CD4-positive, alpha-beta T cell treated with Interleukin-4 for 4 hours (primary cell): ENCODE measurements at places on chromosomes 5 and 9.

- no peak for DNase-seq
Observed at GRCh38 chr5:113202287-113202686, 225.7 kb downstream of the DCP2 start.

- DNase-seq: no peak
Observed at GRCh38 chr5:111221139-111221538, 3.0 kb upstream of the CAMK4 start.

DNA sequence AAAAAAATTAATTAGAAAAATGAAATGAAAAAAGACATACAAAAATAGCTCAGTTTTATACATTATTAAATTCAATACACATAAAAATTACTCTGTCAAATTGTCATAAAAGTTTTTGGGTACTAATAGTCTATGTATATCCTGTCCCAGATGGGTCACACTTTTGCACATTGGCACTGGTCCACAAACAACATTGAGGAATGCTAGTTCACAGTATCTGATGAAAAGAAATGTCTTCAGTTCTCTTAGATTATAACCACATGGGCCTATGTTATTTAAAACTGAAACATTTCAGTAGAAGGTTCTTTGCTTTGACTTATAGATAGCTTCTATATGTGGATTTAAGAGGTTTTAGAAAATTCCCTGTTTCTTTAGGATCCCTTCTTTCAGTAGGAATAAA lies 39.8 kb downstream of the LNPEP start:
- DNase-seq: no peak

GRCh38 chr9:89866701-89867100 lies 261.9 kb downstream of the GADD45G start:
- no peak for DNase-seq

DNA sequence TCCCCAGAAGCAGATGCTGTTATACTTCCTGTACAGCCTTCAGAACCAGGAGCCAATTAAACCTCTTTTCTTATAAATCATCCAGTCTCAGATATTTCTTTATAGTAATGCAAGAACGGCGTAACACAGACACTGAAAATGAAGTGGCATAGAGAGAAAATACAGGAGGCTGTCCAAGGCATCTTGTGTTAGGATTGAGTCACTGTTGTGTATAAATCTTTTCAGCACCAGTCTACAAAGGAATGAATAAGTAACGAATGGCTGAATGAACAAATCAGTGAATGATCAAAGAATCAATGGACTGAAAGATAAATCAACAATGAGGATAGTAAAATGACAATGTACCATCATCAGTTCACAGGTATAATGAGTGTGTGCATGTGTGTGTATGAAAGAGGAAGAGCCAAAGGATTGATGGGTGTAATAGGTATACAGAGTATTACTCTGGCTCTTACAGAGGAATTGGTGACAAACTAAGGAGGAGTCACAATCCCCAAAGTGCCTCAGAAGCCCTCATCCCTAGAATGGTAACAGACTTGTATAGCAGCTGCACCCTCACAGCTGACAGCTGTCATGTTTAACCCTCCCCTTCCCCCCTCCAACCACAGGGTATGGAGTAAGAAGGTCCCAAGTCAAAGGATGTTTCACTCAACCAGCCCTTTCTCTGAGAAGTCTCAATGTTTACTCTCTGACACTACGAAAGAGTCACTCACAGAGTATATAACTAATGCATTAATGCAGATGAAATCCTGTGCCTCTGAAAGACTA lies 29.8 kb upstream of the MIER3 start:
- no peak for DNase-seq

- DNase-seq: no peak
Observed at GRCh38 chr5:60821488-60822284, 22.4 kb downstream of the ELOVL7 start.

DNA sequence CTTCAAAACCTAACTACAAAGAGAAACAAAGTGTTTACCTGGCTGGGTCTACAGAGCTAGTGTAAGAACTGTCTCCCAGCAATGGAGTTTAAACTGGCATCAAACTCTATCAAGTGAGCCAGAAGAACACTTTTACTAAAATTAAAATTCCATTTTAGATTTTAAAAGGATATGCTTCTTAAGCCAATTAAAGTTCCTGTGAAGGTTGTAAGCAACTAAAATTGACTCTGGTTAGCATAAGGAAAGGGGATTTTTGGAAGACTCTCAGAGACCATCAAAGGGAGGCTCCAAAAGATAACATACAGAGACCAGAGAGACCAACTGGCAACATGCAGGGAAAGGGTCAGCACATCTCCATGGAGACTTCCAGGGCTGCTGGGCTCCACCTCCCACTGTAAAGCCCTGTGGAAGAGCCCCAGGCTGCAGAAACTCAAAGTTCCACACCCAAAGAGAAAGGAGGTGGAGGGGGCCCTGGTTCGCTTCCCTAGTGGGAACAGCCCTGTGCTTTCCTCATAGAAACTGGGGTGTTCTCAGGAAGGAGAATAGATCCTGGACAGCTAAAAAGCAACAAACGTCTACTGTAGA lies 91.7 kb downstream of the AUH start:
- DNase-seq: no peak

DNA sequence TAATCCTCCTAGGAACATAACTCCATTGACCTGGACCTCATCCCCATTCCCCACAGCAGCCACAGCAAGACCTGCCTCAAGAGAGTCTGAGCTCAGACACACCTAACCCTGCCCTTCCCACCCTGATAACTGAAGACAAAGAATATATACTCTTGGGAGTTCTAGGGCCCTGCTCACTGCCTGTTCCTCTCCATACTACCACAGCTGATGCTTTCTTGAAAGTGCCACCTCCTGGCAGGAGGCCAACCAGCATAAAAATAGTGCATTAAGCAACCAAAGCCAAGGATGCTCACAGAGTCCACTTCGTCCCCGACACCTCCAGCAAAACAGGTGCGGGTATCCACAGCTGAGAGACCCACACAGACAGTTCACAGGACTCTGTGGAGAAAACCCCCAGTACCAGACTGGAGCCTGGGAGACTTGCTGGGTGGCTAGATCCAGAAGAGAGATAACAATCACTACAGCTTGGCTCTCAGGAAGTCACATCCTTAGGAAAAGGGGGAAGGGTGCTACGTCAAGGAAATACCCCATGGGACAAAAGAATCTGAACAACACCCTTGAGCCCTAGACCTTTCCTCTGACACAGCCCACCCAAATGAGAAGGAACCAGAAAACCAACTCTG lies 23.5 kb downstream of the FAM114A2 start:
- no peak for DNase-seq

DNA sequence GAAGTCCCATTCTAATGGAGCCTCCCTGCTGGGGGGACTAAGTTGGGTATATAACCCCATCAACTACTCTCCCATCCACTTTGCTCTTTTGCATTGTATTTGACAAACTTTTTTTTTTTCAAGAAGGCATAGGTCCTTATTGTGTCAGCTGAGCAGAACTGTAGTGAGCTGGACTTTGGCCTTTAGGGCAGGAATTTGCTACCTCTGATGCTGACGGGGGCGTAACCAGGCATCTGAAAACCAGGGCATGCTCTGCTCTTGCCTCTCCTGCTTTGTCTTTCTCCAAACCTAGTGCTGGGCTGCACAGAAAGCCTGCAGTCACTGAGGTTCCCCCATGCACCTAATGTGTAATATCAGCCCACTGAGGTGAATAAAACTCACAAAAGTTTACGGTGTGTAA lies 49.0 kb downstream of the MSX2 start:
- DNase-seq: no peak

DNA sequence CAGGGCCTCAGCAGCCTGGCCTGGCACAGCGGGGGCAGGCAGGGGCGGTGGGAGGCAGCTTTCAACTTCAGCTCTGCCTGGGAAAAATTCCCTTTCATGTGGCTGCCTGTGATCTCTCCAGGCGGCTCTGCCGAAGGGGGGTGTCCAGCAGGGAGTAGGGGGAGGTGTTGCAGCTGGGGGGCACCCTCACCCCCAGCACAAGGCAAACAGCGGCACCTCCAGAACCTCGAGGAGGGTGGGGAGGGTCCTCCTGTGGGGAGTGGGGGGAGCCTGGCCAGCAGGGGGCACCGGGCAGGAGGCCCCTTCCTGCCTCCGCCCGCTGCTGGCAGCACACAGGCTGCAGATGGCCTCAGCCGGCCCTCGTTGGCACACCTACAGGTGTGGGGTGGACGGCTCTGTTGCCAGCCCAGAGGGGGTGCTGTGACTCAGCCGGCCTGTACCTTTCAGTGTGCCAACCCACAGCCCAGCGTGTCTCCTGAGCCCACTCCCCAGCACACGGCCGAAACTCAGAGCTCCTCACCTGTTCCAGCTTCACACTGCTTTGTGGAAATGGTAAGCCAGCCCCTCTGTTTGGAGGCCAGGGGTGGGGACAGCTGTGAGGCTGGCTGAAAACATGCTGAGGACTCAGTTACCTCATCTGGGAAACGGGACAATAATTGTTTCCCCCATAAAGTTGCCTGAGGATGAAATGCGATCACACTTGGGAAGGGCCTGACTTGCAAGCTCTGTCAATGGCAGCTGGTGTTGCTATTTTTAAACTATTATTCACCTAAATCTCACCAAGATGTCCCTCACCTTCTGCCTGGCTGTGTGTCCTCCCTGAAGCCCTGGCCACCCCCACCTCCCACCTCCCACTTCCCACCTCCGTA lies 37.0 kb downstream of the CXXC5 start:
- DNase-seq: no peak

GRCh38 chr9:91161465-91162300 lies 200.0 kb downstream of the AUH start:
- no peak for DNase-seq

DNA sequence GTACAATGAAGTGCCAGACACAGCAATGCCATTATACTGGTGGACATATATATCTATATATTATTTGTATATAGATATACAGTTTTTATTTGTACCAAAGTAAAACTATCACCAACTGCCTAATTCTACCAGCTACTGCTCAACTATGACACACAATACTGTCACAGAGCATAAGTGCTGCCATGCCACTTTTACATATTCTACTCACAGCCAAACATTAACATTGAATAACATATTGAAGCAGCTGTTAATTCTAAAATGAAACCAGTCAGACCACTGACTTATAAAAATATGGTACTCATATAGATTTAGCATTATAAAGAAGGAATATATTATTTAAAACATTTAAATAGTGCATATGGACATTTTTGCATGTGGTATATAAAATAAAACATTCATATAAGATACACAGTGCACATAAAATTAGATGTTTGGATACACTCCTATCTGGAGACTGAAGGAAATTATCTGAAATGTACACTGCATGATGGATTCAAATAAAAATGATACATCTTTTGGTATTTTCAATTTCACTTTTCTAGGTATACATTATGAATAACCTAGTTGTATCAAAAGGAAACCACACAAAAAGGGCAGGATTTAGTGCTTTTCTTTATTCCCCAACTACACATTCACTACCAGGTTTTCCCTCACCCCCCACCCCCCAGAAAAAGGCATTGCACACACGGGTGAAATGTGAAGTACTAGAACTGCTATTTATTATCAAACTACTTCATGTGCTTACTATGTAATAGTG lies 48.9 kb downstream of the PKD2L2 start:
- no peak for DNase-seq

DNA sequence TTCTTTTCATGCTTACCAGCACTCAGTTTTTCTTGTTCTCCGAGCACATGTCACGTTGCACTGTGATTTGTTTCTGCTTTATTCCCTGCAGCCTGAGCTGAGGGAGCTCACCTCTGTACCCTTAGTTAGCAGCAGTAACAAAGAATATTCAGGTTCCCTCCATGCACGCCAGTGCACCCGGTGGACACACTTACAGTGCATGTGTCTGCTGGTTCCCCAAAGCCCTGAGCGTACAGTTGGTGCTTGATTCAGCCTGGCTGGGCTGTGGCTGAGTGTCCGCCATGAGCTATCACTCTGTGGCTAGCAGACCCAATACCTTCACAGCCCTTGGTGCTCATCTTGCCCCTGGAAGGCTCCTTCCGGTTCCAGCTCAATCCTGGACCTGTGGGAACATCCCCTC lies 93.5 kb downstream of the MVB12B start:
- DNase-seq: no peak

DNA sequence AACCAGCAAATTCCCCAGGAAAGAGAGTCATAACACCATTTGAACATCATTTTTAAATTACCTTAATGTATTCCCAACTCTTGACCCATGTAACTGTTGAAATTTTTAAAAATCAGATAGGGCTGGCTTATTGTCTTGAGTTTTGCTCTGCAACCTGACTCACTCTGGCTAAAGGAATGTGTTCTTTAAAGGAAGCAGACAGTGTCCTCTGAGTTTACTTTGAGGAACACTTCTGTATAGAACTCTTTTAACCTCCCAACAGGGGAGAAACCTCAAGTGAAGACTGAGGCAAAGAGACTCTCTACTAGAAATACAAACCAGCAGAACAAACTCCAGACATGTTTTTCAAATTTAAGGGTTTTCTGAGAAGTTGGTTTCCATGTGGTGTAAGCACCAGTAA lies 248.9 kb downstream of the CWC27 start:
- DNase-seq: no peak

- DNase-seq: no peak
Observed at GRCh38 chr5:87095787-87096186, 171.9 kb upstream of the RASA1 start.

GRCh38 chr5:33958176-33958575 lies 22.0 kb downstream of the RXFP3 start:
- no peak for DNase-seq

- no peak for DNase-seq
Observed at GRCh38 chr5:132233081-132233480, 5.4 kb upstream of the P4HA2 start.

- no peak for DNase-seq
Observed at GRCh38 chr9:107895501-107896001, 406.0 kb upstream of the KLF4 start.

GRCh38 chr5:848671-849111 lies 2.1 kb downstream of the ZDHHC11 start:
- no peak for DNase-seq

- DNase-seq: no peak
Observed at GRCh38 chr9:121813519-121814210, 162.2 kb downstream of the DAB2IP start.

DNA sequence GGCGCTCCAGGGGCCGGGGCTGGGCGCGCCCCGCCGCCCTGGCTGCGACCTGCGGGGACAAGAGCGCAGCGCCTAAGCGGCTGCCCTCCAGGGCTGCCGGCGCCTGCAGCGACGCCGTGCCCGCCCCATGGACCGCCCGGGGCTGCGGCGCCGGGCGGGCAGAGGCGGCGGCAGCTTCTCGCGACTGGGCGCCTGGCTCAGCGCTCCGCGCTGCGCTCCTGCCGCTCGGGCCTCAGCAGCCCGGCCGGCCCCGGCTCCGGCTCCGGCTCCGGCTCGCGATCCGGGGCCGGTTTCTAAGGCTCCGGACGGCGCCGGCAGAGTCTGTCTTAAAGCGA lies at the start of gene PITX1:
Gene PITX1 (minus strand): TSS at position 328 of the 335 bp plus-strand sequence. CDS start 347 bp downstream, outside the sequence.
- no peak for DNase-seq

GRCh38 chr5:59095480-59095879 lies 512.6 kb downstream of the RAB3C start:
- no peak for DNase-seq
